Spinal cord (tissue), 10 donors: ENCODE measurements at places on chromosomes 4 and X. TPM values are rescaled to one million over a fixed set of nuclear protein-coding genes. Genes with fewer than 3 reads are reported as not detected.

The SEC24B gene
- polyA plus RNA-seq = 27.9 TPM

The NSG1 gene
- polyA plus RNA-seq = 362 TPM

The PHEX gene
- 0.62 TPM for polyA plus RNA-seq

The MAGIX gene
- polyA plus RNA-seq = 6.0 TPM

The PPP4R3C gene
- polyA plus RNA-seq = not detected

The TMEM47 gene
- 49.9 TPM for polyA plus RNA-seq

The CYSLTR1 gene
- polyA plus RNA-seq = 3.3 TPM

The UGT2B15 gene
- not detected for polyA plus RNA-seq

The HAND2 gene
- polyA plus RNA-seq = not detected

The LUZP4 gene
- polyA plus RNA-seq = not detected

The BTK gene
- polyA plus RNA-seq = 4.1 TPM

The TMPRSS11A gene
- polyA plus RNA-seq = 0.05 TPM

The KDR gene
- polyA plus RNA-seq = 29.1 TPM

The PPEF1 gene
- polyA plus RNA-seq = 1.2 TPM
